Ecto neural progenitor cell (in vitro differentiated cells): ENCODE measurements at places on chromosomes 1 and 21.

DNA sequence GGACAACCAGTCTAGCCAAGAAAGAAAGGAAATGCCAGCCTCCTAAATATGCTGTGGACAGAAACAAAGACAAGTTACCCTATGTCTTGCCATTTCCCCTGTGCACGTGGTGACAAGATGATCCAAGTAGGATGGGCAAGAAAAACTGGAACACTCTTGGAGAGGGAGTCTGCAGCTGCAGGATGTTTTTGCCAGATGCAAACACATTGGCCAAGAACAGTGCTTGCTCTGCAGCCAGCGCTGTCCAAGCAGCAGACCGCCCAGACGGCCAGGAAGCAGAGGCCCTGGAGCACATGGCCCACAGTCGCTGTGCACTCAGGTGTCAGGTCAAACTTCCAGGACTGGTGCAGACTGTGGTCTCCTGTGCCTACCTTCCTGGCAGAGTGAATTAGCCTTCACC is 189.3 kb downstream of the SLC35F3 start:
- DNase-seq: no peak

DNA sequence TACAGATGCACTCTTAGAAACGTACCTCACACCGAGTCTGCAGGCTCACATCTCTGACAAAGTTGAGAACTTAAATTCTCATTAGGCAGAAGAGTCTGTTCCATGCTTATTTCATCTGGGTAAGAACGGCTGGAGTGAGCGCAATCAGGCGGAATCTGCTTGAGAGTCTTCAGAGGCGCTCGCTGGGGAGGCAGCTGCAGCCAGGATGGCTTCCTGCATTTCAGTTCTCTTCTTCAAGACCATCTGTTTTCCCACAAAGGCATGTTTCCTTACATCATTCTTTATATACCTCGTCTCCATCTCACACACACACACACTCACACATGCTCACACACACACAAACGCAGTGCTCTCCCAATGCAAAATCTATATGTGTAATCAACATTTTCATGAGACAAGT is 497.1 kb downstream of the AJAP1 start:
- DNase-seq: no peak

DNA sequence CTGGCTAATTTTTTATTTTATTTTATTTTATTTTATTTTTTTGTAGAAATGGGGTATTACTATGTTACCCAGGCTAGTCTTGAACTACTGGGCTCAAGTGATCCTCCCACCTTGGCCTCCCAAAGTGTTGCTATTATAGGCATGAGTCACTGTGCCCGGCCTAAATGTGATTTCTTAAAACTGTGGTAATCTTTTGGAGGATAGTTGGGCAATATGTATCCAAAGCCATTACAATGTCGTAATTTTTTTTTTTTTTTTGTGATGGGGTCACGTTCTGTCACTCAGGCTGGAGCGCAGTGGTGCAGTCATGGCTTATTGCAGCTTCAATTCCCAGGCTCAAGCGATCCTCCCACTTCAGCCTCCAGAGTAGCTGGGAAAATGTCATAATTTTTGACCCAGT is 14.2 kb downstream of the ETV3L start:
- DNase-seq: no peak

DNA sequence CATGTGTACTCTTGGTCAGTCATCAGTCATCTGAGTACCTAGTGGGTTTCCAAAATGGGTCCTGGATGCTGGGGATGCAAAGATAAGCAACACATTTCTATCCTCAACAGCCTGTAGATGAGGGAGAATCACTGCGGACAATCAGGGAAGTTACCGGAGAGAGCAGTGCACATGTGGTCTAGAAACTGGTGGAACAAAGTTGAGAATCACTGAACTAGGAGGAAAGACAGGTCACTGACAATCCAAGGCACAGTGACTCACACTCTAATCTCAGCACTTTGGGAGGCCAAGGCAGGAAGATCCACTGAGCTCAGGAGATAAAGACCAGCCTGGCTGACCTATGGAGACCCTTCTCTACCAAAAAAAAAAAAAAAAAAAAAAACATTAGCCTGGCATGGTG is 31.4 kb upstream of the LGALS8 start:
- no peak for DNase-seq

- no peak for DNase-seq
Measured at GRCh38 chr1:244065063-244065793, 14.1 kb downstream of the ZBTB18 start.

DNA sequence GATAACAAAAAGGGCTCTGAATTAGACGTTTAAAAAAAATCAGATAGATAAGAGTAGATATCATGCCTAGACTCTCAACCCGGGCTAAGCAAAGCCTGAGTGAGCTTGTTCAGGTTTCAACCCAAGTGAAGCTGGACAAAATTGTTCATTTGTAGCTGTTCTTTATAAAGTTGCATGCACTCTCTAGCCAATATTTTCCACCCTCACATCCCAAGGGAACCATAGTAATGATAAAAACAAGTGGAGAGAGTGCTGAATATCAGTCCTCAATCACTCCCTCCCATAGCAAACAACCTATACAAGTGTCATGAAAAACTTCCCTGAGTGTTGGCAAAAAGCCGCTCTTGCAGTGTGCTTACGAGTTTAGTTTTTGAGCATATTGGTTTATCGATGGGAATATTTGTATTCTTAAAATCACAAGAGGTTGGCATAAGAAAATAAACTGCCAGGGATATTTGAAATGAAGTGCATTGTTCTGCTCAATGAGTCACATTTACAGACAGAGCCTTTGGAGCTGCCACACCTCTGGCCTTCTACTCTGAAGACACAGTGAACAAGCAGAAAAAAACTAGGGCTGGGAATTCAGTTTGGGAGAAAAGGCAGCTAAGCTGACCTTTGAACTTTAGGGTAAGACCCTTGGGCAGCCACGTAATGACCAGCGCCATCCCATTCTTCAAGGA is 2.2 kb upstream of the CLCA2 start:
- no peak for DNase-seq

DNA sequence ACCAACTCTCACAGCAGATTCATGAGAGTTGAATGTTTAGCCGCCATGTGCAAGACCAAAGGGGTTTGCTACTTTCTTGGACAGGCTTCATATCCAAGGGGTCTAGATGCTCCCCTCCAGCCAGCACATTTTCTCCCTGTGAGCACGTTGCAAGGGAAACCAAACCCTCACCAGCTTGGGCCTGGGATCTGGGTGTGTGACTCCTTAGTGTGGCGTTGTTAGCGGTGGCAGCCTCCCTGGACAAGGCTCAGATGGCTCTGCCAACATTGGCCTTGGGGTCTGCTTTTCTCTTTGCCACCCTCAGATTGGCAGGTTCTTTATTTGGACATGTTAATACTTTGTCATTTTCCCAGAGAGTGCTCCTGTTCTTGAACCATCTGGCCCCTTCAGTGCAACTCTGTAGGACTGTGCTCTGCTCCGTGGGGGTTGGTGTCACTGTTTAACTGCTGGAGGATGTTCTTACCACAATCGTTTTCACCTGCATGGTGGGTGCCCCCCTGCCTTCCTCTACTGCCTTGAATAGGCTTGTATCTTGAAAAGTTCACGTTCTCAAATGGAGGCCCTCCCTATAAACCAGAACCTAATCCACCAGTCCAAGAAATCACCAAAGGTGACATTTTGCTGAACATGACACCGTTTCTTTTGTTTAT is 13.4 kb downstream of the ABCG1 start:
- DNase-seq: no peak

DNA sequence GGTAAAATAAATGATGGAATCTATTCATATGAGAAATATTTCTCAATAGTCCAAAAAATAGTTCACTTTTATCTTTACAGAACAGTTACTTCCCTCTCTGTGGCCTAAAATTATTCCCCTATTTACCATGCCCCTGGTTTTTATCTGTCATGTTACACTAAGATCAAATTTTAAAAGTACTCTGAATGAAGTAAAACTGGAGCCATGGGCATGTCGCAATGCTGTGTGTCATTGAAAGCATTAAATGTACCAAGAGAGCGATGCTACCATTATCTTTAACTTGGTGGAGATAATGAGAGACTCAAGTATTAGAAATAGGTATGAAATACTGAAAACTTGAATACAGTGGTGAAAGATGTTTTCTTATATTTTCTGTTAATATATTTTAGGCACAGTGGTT is 146.2 kb downstream of the KCNT2 start:
- no peak for DNase-seq

DNA sequence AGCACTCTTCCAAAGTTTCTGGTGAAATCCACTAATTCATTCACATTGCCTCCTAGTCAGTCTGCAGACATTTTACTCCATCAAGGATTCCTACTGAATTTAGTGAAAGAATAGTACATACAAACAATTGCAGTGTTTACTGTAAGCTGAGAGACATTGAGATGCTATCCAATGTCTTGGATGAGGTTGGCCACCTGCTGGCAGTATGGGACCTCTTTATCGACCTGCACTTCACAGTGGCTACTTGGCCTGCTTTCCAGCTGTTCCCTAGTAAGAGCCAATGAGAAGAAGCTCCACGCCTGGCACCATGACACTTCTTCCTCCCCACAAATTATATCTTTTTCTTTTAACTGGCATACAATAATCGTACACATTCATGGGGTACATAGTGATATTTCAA is 51.5 kb upstream of the LRIF1 start:
- no peak for DNase-seq

GRCh38 chr1:158996998-158997397 is 12.7 kb upstream of the IFI16 start:
- DNase-seq: no peak

- no peak for DNase-seq
Measured at GRCh38 chr1:151311589-151312331, 15.5 kb downstream of the PI4KB start.

DNA sequence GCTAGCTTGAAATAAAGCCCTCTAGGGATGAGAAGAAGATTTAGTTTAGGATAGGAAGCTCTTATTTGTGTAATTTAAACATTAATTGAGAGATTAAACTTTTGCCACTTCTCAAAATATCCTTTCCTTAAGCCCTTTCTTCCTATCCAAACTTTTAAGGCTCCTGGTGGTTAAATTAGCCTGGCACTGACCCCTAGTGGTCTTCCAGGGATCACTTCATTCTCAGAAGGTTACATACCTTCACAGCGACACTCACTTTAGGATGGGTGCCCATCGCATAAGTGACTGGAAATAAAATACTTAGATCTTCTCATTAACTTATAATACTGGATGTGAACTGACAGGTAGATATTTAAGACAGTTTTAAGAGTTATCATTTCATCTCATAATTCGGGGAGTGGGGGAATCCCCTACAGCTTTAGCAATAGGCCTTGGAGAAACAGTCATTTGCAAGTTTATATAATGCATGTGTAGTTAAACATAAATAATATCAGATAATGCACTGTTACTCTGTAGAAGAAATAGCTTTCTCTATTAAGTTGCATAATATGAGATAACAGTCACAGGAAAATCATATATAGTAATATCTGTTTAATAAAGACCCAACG is 7.4 kb downstream of the LHX9 start:
- no peak for DNase-seq

DNA sequence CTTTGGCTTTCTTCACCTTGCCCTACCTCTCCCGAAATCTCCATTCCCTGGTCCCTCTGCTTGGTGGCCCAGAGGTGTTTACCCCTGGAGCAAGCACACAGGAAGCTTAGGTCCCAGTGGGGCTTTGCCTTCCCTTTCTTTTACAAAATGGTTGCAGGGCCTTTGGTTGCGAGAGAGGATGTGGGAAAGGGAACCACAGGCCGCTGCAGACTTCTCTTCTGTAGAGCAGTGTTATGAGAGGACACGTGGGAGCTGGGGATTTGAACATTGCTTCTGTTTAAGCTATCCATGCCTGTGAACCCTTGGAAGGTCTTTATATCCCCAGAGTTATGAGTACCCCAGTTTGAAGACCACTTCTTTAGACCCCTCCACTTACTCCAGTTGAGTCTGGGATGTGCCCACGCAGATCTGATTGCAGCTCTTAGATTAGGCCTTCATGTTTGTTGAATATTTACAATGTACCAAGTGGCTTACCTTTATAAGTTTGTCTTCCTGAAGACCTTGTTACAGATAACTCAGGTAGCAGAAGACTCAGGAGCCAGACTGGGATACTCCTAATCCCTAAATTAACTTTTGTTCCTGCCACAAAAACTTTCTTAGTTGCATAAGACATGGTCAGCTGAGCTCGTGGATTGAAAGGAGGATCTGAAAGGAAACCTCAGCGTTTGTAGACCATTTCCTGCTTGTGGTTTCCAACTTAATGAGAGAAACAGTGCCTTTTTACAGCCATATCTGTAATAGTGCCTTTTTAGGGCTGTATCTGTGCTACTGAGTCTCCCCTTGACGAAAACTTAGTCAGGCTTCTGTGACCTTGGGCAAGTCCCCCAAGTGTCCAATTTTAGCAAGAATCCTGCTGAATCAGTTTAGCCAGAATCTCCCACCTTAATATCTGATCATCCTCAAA is 21.9 kb upstream of the IVNS1ABP start:
- no peak for DNase-seq

DNA sequence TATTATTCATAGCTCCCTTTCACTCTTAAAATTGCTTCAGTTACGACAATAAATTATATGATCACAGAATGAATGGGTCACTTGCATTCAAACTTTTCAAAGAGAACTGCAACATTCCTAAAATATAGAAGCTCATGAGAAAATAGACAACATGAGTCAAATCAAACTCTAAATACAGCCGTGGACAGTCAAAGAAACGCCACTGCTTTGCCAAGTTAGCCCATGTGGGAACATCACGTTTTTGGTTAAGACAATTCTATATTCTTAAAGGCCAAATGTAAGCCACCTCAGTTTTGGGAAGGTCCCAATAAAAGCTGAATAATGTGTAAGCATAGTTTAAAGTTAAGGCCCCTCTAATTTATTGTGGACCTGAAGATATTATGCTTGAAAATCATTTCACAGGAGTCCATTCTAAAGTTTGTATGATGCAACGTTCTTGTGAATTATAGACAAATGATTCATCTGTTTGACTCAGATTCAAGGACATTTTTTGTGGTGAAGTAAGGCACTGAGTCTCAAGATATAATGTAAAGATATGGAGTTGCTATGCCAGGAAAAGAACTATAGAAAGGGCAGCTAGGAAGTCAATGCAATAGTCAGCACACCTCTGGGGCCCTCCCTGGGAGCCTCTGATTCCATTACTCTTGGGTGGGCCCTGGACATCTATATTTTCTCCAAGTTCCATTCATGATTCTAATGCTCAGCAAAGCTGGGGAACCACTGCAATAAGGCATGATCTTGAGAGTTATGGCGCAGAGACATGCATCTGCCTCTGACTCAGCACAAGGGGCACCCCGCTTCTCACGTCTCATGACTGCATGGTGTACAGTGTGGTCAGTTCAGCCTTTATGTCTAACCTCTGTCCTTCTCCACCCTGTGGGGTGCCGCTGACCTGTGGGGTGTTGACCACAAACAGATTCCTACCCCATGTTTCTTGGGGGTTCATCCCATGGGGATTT is 33.9 kb downstream of the ETS2 start:
- DNase-seq: no peak

- peak; percentile 97 for DNase-seq
Measured at GRCh38 chr1:33430692-33431593, at the start of gene PHC2. Gene PHC2, minus strand, starts transcription at chr1:33431095. Its CDS starts 55,556 bp downstream, at chr1:33375539.

- no peak for DNase-seq
Measured at GRCh38 chr21:44993321-44994046, 53.7 kb downstream of the SLX9 start.
